SHP77 treated with DMSO at 0.1 percent for 48 hours (cell line): ENCODE measurements at places on chromosomes 11 and 22.

- no peak for DNase-seq
Observed at GRCh38 chr11:2342981-2343380, 34.1 kb upstream of the CD81 start.

DNA sequence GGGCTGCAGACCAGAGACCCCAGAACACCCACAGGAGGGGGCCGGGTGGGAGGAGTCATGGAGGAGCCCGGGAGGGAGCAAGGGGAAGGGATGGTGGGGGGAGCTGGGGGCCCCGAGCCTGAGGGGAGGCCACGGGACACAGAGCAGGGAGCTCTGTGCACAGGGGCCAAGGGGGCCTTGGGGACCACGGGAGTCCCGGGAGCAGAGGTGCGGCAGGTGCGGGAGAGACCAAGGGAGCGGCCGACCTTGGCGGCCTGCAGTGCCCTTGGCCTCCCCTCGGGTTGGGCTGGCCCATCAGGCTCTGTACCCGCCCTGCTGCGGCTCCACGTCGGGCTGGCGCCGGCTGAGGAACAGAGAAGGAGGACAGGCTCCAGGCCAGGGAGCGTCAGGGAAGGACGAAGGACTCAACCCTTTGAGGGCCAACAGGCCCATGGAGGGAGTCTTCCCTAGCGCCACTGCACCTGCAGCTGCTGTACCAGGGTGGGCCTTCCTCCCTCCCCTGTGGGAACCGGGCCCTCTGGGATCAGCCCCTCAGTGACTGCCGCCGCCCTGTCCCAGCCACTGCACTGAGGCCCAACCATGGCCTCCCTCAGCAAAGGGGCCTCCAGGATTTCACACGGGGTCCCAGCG is 17.8 kb upstream of the BRSK2 start:
- no peak for DNase-seq

DNA sequence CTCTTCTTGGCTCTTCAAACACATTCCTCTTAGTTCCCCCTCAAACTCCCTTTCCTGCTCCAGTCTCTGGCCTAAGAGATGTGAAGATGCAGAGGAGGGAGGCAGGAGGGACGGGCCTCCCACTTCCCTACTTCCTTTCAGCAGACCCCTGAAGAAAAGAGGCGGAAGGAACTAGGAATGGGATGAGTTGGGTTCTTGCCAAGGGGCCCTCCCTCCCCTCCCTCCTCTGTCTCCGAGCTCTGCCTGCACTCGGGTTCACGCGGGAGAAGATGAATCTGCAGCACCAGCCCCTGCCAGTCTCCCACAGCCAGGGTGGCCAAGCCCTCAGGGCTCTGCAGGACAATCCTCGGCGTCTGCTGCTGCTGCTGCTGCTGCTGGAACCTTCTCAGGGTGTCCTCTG is 24.3 kb upstream of the PKNOX2 start:
- no peak for DNase-seq

DNA sequence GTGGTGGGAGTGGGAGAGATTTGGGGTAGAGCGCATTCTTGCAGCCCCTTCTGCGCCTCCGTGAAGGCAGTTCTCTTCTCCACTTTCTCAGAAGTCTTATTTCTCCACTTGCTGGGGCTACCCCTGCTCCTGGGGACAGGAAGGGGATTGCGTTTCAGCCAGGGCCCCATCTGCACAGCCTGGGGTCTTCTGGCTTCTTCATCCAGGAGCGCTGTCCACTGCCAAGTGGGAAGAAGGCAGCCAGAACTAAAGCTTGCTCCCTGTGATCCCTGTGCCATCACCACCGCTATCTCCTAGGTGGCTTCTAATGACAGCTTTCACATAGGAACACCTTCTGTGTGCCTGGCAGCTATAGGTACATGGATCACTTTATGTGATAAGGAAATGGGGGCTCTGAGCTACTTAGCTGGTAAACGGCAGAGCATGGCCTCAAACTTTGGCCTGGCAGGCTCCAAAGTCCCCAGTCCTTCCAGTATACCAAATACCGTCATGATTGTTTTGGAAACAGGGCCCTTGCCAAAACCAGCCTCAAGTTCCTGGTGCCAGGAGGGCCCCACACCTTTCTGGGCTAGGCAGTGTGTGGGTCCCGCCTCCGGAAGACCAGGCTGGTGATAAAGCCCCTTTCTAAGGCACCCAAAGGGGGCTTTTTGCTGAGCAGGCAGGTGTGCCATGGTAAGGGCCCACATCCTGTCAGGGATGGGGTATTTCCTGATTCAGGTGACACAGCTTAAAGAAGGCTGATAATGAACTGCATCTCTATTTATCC is 60.4 kb upstream of the PAX6 start:
- no peak for DNase-seq
